Cardiac fibroblast (primary cell): ENCODE measurements at places on chromosomes 16 and 17.
A peak's percentile ranks its signal among the peaks of the same experiment; 100 is the strongest.

- peak; percentile 26 for DNase-seq
These were observed 52.5 kb downstream of the RTN4RL1 start for GRCh38 chr17:1972487-1973160.

DNA sequence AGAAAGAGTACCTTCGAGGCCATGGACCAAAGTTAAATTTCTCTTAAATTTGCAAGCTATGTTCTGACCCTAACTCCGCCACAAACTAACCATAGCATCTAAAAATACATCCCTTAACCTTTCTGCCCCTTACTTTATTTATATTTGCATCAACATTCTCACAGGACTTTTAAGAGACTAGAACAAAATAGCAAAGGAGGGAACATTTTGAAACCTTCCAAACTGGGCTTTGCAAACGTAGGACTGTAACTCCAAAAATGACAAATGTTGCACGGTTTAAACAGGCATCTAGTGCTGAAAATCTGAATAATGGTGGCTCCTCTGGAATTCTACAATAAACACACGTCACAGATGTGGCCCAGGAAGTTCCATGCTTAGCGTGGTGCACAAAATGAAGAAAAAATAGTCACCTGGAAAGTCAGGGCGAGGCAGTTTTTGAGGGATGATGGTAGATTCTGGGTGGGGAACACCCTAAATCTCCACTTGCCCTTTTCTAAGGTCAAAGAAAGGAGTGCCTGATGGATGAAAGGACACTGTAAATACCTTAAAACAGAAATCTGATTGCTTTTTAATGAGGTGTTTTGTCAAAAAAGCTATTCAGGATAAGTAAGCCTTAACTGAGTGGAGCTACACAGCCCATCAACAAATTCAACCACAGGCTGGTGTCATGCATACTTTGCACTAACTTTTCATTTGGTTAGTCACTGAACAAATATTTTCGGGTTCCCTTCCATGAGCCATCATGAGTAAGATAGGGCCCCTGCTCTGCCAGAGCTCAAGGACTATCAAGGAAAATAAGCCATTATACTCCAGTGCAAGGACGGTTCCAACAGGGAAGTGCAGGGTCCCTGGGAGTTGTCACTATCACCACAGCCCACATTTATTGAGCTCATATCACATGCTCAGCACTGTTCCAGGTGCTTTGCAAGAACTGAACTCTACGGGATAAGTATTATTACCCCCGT, 21.2 kb downstream of the ARHGAP17 start:
- DNase-seq = peak; percentile 92

- DNase-seq = peak; percentile 76
These were observed 41.4 kb downstream of the GRB2 start for GRCh38 chr17:75364078-75364477.

- no peak for DNase-seq
These were observed 209.0 kb downstream of the RGS9 start for GRCh38 chr17:65346166-65346565.

GRCh38 chr16:78520470-78520869, 421.0 kb downstream of the WWOX start:
- no peak for DNase-seq
